ENCODE measurements at places on chromosomes 13 and 19. TPM values are rescaled to one million over a fixed set of nuclear protein-coding genes. Genes with fewer than 3 reads are reported as not detected.

Gene LRRC63
- not detected for total RNA-seq

Gene WDR83
- total RNA-seq: 17.7 TPM

Gene ZSCAN5B
- total RNA-seq: not detected

Gene ZNF528
- total RNA-seq: 26.2 TPM

Gene ZNF470
- 6.3 TPM for total RNA-seq

Gene KCNN1
- not detected for total RNA-seq

Gene BCL2L12
- 6.3 TPM for total RNA-seq

Gene KCNJ14
- 0.44 TPM for total RNA-seq

Gene OR4F17
- total RNA-seq: not detected

Gene ELSPBP1
- total RNA-seq: not detected

Gene TGFB1
- total RNA-seq: 22.0 TPM

Gene TSPAN16
- not detected for total RNA-seq

Gene DCT
- total RNA-seq: 0.59 TPM

Gene PSG2
- total RNA-seq: not detected

Gene NLRP5
- total RNA-seq: not detected

Gene FFAR3
- total RNA-seq: 0.87 TPM

Gene CFAP97D2
- total RNA-seq: not detected

Gene CEACAM7
- not detected for total RNA-seq

Data from tibial nerve (tissue), 4 donors.